ENCODE measurements at places on chromosomes 11 and 22.

DNA sequence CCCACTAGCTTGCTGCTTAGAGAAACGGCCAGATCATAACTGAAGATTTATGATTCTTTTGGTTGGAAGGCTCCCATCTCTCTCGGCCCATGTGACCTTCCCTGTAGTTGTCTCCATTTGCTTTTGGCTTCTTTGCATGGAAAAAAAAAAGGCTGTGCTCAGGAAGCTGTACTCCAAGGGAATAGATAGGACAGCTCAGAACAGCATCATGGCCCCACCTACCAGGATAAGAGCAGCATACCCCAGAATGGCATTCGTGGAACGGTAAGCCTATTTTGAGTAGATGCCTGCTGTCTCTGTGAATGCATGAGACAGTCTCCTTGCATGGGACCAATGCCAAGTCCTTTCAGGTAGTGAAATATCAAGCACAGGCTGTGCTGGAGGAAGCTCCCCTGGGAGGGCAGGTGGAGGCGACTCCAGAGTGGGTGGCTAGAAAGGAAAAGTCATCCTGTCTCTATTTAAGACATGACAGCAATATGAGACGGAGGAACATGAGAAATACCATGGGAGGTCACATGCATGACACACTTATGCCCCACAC, 94.1 kb upstream of the AMOTL1 start:
- no peak for DNase-seq

- DNase-seq = no peak
Measured at GRCh38 chr11:2992997-2993325, 832 bp upstream of the NAP1L4 start.

DNA sequence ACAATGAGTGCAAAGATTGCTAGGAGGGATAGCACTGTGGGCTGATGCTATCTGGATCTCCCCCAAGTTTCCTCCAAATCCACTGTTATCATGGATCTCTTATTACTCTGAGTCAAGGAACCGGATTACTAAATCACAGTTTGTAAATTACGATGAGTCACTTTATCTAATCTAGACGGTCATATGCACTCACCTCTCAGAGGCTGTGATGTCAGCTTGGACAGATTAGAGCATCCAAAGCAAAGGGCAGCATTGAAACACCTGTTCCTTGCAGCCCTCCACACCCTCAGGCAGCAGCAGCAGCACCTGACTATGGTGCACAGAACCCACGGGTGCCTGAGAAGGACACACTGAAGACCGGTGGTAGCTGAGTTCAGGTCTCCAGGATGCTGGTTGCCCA, 14.0 kb upstream of the POU2AF1 start:
- no peak for DNase-seq

DNA sequence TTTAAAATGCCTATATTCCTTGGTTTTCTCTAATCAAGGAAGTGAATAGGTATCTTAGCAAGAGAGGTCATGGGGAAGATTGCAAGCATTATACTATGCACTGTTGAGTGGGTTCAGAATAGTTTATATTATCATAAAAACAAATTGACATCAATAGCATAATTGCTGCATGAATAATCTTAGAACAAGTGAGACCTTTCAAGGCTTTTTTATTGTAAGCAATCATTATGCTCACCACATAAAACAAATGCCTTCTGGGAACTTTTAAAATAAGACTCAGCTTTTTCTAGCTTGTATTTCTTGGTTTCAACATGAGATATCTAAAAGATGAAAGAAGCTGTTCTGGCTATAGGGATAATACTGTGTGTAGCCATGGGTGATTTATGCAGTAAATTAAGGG, 135.6 kb upstream of the ZC3H12C start:
- DNase-seq = no peak

DNA sequence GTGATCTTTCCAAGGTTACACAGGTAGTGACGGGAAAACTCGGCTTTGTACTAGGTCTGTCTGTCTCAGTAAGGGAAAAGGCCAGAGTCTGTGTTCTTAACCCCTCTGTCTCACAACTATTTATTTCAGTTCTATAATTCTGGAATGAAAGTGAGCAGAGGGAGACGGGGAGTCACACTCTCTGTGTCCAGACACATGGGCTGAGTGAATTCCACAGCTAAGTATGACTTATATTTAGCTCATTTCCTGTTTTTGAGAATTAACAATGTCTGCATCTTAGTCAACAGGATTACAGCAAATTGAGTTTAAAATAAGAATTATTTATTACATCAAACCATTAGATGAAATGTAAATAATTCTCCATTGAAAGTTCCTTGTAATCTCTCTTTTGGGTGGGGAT, 62.5 kb upstream of the OR4B1 start:
- no peak for DNase-seq

GRCh38 chr11:75441804-75442132, 8.8 kb upstream of the KLHL35 start:
- no peak for DNase-seq

DNA sequence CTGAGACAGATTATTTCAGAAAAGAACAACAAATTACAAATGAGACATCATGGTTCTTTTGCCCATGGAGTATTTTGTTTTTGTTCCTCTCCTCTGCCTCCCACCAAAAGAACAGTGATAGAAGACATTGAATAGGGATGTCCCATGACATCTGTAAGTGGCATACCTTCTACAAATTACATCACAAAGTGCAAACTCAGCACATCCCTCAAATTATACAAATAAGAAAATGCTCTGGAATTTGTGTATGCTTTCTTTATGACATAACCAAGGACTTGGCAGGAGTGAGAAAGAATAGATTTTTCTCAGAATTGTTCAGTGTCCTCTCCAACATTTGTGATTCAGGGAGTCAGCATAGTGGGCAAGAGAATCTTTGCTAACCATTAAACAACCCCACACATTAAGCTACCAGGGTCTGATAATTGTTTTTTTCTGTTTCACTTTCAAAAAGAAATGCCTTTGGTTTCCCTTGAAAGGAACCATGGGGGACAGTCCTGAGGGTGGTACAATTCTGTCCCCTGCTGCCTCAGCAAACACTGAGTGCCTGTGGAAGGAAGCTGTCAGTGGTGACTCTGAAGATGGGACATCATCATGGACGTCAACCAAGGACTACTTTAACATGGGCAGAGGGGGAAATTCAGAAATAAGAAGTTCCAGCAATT, 430.3 kb downstream of the AASDHPPT start:
- no peak for DNase-seq

DNA sequence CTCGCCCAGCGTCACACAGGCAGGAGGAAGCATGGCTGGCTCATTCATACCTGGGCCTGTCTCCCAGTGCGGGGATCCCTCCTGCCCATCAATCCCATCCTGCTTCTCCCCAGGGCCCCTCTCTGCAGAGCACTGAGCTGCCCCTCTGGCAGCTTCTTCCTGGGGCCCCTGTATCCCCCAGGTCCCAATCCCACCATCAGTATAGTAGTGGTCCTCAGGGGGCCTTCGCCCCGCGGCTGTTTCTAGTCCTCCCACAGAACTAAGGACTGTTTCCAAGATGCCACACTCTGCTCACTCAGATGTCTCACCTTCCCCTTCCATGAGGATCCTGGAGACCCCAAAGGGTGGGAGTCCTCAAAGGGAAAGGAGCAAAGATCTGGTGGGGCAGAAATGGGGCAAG, 97.6 kb downstream of the PDE2A start:
- DNase-seq = no peak

DNA sequence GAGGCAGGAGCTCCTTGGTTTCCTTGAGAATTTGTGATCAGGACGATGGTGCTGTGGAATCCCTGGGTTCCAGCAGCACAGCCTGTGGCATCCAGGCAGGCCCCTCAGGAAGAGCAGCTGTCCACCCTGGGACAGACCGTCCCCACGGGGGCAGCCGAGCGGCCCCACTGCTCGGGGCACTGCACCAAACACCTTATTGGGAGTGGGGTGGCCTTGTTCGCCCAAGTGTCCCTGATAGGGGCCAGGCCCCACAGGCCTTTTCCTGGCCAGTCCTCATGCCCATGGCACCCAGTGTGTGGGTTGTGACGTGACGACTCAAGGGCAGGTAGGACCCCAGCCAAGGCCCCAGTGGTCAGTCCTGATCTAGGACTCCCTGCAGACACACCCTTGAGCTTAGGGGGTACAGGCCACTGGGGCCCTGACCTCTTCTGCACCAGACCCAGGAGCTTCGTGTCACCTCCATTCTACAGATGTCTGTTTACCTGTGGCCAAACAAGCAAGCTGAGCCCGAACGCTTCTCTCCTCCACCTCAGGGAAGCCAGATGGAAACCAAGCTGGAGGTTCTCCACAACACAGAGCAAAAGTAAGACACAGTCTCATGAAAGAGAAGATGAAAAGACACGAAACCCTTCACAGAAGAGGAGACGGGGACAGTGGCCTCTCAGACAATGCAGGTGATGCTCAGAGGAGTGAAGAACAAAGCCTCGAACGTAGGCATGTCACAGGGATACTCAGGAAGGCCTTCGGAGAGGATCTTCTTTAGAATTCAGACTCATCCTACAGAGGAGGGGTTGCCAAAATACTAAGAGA, 1.6 kb upstream of the BRD1 start:
- DNase-seq = no peak

GRCh38 chr22:45009606-45010531, at the start of gene PHF21B:
TSS of gene PHF21B (minus strand) at chr22:45010005. CDS start at chr22:45009549, 456 bp downstream.
- no peak for DNase-seq

GRCh38 chr11:65549096-65549495, 9.1 kb downstream of the LTBP3 start:
- no peak for DNase-seq
